ENCODE measurements at places on chromosomes 3 and 15.
A peak's percentile ranks its signal among the peaks of the same experiment; 100 is the strongest.

- no peak for DNase-seq
These were observed 11.4 kb downstream of the SKIL start for GRCh38 chr3:170368921-170369320.

GRCh38 chr3:181052256-181052655 lies 62.7 kb upstream of the DNAJC19 start:
- no peak for DNase-seq

- DNase-seq = peak; percentile 21
These were observed 19.8 kb upstream of the GYG1 start for GRCh38 chr3:148971401-148972163.

DNA sequence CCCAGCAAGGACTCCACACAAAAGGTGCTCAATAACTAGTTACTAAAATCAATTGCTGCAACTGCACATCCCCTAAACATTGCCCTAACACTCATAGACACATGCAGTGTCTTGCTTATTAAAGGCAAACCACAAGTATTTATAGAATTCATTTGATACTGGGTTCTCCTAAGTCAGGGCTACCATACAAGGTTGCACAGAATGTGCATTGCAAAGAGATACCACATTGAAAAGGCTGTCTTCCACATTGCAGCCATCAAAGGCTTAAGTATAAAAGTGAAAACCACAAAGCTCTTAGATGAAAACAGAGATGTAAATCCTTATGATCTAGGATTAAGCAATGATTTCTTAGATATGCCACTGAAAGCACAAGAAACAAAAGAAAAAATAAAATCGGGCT lies 33.6 kb upstream of the TOPAZ1 start:
- DNase-seq = no peak

- DNase-seq = no peak
These were observed 21.7 kb downstream of the PARP16 start for GRCh38 chr15:65264863-65265430.

Data from globus pallidus (tissue), 1 donor.